COLO829 (cell line): ENCODE measurements at places on chromosomes 5 and 9.

DNA sequence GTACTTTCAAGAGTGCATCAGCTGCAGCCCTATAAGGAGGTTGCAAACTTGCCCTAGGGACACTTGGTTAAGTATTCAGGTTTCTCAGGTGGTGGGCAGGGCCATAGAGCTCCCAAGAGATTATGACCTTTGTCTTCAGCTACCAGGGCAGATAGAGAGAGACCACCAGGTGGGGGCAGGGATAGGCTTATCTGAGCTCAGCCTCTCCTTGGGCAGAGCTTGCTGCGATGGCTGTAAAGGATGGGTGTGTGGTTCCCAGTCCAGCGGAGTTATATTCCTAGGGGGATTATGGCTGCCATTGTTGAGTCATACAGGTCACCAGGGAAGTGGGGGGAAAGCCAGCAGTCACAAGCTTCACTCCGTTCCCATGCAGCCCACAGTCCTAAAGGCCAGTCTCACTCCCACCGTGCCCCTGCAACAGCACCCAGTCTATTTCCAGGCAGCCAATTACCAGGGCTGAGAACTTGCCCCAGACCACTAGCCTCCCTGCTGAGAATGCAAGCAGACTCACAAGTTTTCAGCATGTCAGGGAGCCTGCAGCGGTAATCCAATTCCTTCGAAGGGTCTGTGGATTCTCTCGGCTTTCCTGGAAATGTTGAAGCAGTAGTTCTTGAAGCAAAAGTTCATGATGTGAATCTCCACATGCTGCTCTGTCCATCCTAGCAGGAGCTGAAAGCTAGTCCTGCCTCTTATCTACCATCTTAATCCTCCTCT, 151.5 kb downstream of the SLC12A2 start:
- no peak for DNase-seq

DNA sequence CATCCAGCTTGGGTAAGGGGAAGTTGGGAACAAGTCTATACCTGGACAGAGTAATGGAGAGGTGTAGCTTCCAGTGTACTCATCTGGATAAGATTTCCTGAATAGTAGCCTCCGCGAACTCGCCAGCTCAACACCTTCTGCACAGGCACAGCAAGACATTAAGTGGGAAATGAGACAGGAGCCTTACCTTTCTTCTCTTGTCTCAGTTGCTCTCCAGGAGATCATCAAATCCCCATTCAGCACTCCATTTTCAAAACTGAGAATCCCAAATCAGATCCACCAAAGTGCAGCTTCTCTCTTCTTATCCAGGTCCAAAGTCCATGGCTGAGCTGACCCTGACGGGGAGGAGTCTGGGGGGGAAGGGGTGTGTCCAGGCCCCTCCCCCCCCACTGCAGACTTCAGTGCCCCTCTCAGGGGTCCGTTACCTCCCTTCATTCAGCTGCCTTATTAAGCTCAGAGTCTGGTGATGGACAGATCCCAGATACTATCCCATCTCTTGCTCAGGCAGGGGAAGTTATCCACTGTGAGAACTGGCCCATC, 5.9 kb upstream of the MGAT1 start:
- DNase-seq = no peak

GRCh38 chr9:74361508-74361907, 135.6 kb upstream of the RORB start:
- DNase-seq = no peak

DNA sequence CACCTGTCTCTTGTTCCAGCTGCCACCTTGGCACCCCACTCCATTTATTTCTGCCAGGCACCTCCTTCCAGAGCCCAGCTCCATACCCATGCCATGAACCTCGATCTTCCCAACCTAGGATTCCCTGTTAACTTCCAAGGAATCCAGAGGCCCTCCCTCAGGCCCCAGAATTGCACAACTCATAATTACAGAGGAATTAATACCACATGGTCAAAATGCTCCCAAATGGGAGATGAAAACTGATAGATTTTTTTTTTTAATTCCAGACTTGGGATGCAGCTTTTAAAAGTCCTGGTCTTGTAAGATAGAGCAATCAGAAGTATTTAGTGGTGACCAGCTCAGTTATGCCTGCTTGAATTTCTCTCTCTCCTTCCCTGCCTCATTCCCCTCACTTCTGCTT, 96.2 kb upstream of the CCDC112 start:
- no peak for DNase-seq

GRCh38 chr9:137663584-137663983, 44.8 kb downstream of the EHMT1 start:
- no peak for DNase-seq

GRCh38 chr5:1193591-1193985, 7.8 kb upstream of the SLC6A19 start:
- DNase-seq = no peak

GRCh38 chr9:15824310-15824709, 271.5 kb downstream of the CCDC171 start:
- DNase-seq = no peak

- no peak for DNase-seq
Observed at GRCh38 chr5:43230707-43231106, 38.7 kb downstream of the NIM1K start.

DNA sequence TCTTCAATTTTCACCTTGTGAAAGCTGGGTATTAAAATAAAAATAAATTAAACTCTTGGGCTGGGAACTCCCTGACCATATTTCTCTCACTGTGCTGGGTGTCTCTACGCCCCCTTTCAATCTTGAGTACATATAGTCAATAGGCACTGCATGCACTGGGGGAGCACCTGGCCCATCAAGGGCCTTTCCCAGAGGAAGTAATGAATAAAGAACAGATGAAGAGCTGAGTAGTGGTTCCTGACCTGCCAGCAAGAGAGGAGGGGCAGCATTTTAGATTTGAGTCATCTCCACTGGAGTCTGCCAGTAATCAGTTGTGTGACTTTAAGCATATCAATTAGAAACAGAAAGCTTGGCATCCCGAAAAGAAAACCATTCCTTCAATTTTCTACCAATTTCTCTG, 6.2 kb downstream of the MAPKAP1 start:
- no peak for DNase-seq

DNA sequence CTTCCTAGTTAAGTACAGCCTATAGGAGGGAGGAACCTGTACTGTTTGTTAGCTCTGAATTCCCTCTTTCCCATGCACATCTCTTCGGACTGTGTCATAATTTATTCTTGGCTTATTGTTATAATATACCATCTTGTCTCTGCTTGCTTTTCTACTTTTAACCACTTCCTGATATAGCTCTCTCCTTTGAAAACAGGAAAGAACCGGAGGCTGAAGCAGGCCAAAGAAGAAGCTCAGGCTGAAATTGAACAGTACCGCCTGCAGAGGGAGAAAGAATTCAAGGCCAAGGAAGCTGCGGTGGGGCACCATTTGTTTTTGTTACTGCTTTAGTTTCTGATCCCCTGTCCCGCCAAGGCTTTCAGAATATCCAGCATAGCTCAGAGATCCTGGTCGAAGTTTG, 4.8 kb downstream of the ATP6V1G1 start:
- DNase-seq = no peak

GRCh38 chr5:81006947-81007636, 46.9 kb downstream of the RASGRF2 start:
- no peak for DNase-seq

DNA sequence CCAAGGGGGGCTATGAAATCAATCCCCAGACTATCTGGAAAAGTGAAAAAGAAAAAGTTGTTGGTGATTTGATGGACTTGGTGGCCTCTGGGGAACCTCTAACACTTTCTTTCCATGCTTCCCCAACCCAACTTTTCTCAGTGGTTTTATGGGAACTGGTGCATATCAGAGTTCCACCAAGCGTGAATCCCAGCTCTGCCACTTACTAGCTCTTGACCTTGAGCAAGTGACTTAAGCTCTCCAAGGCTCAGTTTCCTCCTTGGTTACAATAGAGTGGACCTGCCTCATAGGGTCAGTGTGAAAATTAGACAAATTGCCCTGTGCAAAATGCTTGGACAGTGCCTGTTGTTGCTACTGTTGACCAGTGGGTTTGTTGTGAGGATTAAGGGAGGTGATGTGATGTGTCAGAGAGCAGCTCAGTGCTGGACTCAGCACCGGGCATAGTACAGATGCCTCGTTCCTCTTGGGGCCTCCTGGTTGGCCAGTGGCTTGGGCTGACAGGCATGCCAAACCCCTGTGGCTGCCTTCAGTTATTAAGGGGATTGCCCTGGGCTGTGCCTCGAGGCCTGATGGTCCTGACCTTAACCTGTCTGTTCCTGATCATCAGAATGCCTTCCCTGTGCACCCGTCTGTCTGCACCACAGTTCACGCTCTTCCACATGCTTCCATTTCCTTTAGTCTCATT, 49.3 kb downstream of the COL15A1 start:
- DNase-seq = no peak

- DNase-seq = no peak
Observed at GRCh38 chr9:94017939-94018531, 62.9 kb upstream of the BARX1 start.

- DNase-seq = no peak
Observed at GRCh38 chr9:89911721-89912604, 307.2 kb downstream of the GADD45G start.

GRCh38 chr9:84955971-84956370, 286.4 kb downstream of the NTRK2 start:
- no peak for DNase-seq

GRCh38 chr5:38722918-38723317, 122.9 kb upstream of the OSMR start:
- DNase-seq = no peak

DNA sequence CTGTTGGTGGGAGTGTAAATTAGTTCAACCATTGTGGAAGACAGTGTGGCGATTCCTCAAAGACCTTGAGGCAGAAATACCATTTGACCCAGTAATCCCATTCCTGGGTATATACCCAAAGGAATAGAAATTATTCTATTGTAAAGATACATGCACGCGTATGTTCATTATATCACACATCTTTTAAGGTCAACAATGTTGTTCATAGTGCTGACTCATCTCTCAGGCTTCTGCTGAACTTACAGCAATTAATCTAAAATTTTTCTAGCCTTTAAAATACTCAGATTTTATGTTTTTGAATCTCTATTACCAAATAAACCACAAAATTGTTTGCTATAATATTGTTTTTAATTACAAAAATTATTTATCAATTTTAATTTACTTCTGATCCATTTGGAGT, 38.8 kb upstream of the ZNF618 start:
- no peak for DNase-seq

DNA sequence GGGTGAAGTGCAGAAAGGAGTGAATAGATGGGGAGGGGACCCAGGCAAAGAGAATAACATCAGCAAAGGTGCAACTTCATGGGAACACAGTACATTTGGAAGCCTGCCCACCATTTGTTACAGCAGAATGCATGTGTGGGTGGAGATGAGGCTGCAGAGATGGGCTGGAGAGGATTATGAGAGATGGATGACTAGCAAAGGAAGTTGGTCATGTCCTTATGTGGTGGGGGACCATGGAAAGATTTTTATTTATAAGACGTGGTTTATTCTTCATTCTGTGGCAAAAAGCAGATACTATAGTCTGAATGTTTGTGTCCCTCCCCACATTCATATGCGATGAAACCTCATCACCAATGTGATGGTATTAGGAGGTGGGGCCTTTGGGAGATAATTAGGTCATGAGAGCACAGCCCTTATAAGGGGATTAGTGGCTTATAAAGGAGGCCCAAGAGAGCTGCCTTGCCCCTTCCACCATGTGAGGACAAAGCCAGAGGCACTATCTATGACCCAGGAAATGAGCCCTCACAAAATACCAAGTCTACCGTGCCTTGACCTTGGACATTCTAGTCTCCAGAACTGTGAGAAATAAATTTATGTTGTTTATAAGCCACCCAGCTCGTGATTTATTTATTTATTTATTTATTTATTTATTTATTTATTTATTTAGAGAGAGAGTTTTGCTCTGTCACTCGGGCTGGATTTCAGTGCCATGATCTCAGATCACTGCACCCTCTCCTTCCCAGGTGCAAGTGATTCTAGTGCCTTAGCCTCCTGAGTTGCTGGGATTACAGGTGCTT, 483.7 kb downstream of the RAB3C start:
- DNase-seq = no peak

DNA sequence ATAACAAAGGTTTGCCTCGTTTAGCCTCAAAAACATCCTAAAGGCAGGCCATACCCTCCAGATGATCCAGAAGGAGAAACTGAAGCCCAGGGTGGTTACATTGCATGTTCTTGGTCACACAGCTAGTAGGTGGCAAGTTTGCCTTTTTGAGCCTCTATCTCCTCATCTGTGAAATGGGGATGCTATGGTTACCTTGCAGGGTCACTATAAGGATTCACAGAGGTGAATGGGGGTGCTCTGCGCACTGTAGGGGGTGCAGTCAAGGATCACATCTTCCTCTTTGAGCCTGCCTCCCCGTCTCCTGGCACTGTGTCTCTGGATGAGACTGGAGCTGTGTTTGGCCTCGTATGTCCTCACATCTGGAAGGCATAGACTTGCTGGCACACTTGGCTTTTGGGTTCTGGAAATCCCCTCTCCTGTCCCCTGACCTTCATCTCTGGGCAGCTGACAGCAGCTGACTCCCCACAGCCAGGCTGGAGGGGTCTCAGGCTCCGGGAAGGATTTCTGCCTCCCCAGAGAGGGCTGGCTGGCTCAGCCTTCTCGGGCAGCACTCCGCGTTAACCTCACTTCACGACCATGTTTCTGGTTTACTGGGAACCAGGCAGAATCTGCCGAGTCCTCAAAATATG, 167.7 kb downstream of the RGS3 start:
- DNase-seq = no peak

- peak; percentile 56 for DNase-seq
Observed at GRCh38 chr9:94668928-94669729, 29.8 kb upstream of the FBP1 start.

- no peak for DNase-seq
Observed at GRCh38 chr5:10233505-10233904, 16.2 kb downstream of the ATPSCKMT start.

DNA sequence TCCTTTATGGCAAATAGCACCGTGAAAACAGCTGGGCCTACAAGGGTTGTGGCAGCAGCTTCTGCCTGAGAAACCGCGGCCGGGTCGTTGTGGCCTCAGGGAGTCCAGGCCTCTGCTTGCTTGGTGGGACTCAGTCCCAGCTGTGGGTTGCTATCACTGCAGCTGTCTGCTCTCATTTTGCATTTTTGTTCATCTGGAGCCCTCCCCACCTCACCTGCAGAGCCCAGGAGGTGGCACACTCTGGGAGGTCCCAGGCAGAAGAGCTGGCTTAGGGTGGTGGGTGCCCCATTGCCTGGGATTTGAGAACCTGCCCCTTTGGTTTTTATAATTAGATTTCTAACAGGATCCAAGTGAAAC, 138.4 kb downstream of the GADD45G start:
- no peak for DNase-seq

DNA sequence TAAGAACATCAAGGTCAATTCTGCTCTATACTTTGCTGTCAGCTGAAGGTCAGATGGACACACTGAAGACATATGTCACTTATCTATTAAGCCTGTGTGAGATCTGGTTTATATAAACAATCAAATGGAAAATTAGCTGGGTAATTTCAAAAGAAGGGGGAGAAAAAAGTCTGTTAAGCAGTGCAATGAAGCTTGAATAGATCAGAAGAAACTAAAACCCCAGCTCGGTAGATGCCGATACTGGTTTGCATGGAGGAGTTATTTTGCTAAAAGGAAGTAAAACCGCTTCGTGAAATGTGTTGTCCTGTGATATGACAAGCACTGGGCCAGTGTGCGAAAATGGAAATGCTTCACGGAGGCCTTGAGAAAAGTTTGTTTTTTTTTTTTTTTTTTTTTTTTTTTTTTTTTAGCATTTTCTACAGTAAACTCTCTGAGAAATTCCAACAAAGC, 148.8 kb downstream of the MEF2C start:
- DNase-seq = no peak
